ENCODE measurements at places on chromosomes 1 and 21.
A peak's percentile ranks its signal among the peaks of the same experiment; 100 is the strongest.

DNA sequence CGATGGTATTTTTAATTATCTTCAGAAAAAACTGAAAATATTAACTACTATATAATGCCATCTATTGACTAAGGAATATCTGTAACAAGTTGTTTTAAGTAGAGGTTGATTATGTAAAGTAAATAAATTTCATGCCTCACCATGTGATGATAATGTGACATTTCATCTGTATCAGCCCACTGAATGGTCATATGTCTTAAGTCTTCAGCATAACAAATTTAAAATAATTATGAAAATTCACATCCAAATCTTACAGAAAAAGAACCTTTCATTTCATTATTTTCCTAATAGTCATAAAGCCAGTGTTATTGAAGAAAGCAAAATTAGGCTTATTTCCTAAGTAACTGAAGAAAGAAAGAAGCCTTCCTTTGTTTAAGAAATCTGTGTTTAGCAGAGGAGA is 72.6 kb downstream of the ITGB3BP start:
- no peak for DNase-seq

DNA sequence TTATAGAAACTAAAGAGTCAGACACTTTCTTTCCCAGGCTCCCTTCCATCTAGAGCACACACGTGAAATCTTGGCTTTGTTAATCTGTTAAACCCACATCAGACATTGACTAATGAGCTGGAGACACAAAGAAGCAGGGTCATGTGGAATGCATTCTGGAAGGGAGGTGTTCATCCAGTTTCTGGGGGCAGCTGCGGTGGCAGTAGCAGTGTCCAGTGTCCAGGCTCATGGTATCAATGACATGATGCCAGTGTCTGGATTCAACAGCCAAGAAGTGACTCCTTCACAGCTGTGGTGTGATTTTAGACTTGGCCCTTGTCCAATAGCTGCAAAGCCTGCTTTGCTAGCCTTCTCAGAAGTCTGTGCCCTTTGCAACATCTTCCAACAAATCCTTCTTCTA is 95.2 kb downstream of the NTPCR start:
- no peak for DNase-seq

DNA sequence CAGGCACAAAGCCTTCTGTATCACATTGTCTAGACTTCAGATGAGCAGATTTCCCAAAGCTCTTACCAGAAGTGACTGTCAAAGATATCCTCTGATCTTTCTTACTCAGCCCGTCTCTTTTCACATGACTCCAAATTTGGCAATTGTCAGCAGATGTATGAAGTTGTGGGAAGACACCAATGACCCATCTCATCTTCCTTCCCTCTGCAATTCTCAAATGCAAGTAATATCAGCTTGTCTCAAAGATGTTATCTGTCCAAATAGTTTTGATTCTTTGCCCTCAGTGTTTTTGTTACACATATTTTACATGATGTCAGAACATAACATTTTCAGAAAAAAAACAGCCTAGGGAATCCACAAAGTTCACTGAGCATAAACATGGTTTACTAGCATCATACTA is 45.1 kb upstream of the RGS2 start:
- no peak for DNase-seq

DNA sequence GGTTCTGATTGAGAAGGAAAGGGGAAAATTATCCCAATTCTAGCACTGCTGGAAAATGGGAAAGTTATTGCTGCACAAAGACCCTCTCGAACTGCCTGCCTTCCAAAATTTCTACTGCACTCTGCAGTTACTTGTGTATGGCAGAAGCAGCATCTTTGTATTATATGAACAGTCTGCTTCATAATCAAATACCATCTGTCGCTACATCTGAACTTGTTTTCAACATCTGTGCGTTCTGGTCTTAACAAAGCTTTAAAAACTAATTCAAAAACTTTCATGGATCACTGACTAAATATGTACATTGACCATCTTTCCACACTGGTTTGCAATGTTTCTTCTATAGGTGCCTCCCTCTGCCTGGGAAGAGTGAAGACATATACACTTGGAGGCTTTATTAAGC is 79.2 kb downstream of the PROX1 start:
- DNase-seq = no peak

DNA sequence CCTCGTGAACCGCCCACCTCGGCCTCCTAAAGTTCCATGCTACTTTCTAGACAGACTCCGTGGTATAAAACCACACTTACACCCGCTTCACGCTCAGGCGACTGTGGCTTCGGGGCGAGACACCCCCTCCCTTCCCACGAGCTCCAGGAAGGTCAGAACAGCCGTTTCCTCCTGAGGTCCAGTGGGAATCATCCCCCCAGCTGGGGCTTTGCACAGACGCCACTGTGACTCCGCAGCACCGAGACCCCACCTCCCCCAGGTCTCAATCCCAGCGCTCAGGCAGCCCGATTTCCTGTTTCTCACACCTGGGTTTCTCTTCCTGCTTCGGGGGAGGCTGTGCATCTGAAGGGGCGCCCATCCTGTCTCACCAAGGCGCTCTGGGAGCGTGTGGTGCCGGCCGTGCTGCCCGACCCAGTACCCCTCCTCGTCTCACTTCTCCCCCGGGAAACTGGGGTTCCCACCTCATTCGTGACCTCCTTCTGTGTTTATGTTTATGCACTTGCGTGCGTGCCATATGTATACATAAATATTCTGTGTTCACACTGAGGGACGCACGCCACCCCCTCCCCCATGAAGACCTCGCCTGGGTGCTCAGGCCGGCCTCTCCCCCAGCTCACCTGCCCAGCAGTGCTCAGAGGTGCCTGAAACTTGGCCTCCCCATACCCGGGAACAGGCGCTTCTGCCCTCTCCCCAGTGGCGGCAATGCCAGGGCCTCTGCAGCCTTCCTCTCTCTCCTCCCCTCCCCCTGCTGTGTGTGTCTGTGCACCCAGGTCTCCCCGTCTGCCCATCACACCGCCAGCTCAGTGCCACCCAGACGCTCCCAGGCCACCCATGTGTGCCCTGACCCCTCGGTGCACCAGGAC is 14.6 kb downstream of the SLC35E2B start:
- peak; percentile 88 for DNase-seq

DNA sequence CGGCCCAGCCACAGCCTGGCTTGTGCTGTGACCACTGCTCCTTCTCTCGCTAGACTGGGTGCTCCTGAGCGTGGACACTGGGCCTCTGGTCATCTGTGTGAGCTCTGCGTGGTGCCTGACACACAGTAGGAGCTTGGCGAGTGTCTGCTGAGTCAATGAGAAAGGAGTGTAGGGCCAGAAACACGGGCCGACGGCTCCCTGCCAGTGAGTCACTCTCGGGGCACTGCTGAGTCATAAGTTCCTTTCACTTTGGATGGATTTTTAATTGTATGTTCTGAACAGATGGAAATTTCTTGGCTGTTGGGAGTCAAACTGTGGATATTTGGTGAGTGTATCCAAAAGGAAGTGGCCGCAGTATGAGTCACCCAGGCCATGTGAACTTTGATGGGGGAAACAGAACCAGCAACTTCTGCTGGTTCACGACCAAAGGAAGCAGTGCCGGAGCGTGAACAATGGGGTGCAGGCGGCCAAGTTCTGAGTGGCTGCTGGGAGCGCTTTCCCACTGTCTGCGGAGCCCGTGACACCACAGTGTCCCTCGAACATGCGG is 41.0 kb upstream of the COL18A1 start:
- DNase-seq = no peak

DNA sequence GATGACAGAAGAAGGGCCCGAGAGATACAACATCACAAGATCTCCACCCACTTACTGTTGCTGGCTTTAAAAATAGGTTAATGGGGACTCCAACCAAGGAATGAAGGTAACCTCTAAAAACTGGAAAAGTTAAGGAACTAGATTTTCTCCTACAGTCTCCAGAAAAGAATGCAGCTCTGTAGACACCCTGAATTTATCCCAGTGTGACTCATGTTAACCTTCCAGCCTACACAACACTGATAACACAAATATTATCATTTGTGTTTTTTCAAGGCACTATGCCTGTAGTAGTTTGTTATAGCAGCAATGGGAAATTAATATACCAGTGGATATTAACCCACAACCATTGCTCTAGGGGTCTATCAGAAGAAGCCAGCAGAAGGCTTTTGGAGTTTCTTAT is 730.7 kb upstream of the ZP4 start:
- no peak for DNase-seq

DNA sequence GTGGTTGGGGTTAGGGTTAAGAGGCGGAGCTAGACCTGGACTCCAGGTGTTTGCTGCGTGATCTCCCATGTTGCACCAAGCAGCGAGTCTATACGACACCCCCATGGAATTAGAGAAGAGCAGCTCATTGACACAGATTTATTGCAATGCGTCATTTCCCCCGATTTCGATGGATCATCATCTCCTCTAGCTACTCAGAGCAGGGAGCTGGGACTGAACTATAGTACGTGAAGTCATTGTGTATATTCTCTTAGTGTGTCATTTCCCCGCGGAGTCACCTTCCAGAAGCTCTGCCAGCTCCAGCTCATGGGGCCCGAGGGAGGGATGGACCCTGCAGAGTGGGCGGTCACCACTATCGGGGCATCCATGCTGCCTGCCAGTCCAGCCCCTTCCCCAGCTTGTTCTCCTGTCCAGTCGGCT is 7.5 kb upstream of the C2CD2 start:
- DNase-seq = no peak

DNA sequence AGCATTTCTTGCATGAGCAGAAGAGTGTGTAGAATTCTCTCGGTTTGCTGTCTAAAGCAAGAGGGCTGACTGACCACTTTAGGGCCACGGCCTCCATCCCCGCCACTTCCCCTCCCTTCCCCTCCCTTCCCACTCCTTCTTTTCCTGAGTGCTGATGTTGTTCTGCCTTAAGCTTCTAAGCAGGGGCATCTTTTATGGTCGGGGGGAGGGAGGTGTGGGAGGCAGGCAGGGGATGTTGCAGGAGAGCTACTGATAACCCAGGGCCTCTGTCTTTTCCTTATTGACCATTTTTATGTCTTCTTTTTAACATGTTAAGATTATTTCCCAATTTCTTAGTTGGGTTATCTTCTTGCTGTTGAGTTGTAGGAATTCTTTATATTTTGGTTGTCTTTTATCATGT is 15.1 kb downstream of the USP25 start:
- DNase-seq = no peak

- no peak for DNase-seq
Measured at GRCh38 chr1:42335809-42336518, 929 bp upstream of the FOXJ3 start.

DNA sequence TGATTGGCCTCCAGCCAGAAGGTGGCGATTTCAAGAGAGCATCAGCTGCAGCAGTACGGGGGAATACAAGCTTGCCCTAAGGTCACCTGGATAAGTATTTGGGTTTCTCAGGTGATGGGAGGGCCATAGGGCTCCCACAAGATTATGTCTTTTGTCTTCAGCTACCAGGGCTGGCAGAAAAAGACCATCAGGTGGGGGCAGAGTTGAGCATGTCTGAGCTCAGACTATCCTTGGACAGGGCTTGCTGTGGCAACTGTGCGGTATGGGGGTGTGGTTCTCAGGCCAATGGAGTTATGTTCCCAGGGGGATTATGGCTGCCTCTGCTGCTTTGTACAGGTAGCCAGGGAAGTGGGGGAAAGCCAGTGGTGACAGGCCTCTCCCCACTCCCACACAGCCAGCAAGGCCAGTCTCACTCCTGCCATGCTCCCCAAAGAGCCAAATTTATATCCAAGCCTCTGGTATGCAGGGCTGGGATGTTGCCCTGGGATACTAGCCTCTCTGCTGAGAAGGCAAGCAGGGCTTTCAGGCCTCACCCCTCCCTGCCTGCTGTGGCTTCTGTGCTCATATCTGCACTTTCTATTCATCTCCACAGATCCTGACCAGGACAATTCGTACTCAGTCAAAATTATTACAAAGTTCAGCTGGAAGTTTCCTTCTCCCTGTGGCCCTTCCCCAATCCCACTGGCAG is 26.6 kb upstream of the CD84 start:
- DNase-seq = no peak

- no peak for DNase-seq
Measured at GRCh38 chr1:27031235-27032118, 18.8 kb upstream of the TENT5B start.

DNA sequence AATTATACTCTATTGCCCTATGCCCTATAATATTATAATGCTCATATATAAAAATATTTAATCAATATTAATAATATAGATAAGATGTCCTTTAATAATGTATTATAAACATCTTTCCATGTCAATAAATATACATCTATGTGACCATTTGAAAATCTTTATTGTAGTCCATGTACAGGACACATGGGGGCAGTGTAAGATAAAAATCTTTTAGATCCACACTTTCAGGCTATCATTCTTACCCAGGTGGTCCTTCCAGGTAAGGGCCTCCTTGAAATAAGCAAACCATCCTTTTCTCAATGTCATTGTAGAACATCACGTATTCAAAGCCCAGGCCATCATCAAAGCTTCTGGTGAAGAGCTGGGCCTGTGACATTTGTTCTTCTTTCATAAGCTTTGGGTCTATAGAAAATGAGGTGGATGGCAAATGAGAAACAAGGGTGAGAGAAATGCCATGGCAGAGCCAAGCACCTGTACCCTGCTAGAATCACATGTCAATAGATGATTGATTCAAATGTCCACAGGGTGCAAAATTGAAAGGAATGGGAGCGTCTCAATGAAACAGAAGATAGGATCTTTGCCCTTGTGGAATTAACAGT is 20.2 kb downstream of the THEM4 start:
- no peak for DNase-seq

- DNase-seq = peak; percentile 43
Measured at GRCh38 chr1:153261281-153262069, 2.0 kb downstream of the LORICRIN start.

DNA sequence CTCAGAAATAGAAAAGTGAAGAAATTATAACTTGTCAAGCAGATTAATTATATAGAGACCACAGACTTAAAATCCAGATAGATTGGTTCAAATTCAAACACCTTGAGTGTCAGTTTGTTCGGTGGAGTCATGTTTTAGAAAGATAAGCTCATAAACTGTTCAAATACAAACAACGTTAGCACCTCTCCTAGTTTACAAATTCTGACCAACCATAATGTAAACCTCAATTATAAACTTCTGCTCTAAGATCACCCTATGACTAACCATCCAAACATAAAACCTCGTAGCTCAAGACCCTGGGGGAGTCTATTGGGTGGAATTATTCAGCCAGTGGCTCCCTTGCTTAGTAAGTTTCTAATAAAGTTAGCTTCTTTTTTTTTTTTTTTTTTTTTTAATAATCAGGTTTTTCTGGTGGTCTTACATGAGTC is 12.4 kb downstream of the CBR1 start:
- DNase-seq = no peak

DNA sequence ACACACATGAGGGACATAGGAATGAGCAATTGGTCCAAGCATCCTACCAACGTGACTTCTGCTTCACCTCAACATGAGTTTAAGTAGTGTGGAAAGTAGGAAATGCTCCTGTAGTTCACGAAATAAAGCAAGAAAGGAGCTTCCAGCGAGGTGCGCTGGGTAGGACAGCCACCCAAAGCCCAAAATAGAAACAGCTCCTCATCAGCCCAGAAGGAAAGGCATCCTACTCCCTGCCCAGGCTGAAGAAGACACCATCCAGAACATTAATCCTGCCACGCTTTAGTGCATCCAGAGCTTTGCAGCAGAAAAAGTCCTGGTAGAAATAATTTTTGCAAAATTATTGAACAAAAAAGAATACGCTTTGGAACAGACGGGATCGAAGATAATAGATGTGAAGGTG is 25.9 kb downstream of the CCDC185 start:
- no peak for DNase-seq
